Retinal pigment epithelial cell (primary cell): ENCODE measurements at places on chromosomes 16 and 17.

- no peak for DNase-seq
Measured at GRCh38 chr16:90031186-90031930, 12.1 kb upstream of the DBNDD1 start.

GRCh38 chr17:624341-624860, 90.2 kb downstream of the VPS53 start:
- DNase-seq = no peak

DNA sequence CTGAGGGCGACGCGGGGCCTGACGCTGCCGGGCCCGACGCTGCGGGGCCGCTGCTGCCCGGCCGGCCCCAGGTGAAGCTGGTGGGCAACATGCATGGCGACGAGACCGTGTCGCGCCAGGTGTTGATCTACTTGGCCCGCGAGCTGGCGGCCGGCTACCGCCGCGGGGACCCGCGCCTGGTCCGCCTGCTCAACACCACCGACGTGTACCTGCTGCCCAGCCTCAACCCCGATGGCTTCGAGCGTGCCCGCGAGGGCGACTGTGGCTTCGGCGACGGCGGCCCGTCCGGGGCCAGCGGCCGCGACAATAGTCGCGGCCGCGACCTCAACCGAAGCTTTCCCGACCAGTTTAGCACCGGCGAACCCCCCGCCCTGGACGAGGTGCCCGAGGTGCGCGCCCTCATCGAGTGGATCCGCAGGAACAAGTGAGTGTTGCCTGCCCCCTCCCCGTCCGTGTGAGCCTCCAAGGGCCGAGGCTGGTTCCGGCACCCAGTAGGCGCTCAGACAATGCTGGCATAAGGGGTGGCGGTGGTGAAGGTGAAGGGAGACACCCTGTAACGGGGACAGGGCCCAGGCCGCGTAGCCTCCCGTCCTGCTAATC, 676 bp downstream of the CPD start:
- DNase-seq = no peak

DNA sequence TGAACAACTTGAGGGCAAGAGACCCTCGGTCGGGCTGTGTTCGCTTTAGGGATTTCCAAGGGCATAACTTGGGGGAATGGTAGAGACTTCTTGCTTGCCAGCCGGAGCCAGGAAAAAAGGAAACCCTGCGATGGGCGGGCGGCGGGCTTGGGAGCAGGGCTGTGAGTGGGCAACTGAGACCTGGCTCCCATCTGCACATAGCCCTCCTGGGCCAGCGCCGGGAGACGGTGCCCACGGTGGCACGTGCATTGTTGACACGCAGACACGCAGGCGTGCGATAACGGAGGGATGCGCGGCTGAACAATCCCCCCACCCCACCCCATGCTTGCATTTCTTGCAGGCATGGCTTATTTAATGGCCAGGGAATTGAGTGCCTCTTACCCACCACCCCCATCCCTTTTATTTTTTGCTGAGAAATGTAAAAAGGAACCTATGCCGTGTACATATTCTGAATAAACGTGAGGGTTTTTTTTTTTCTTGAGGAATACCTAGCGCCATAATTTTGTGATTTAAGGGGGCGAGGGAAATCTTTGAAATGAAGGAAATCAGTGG, 17.1 kb upstream of the ZFHX3 start:
- no peak for DNase-seq

DNA sequence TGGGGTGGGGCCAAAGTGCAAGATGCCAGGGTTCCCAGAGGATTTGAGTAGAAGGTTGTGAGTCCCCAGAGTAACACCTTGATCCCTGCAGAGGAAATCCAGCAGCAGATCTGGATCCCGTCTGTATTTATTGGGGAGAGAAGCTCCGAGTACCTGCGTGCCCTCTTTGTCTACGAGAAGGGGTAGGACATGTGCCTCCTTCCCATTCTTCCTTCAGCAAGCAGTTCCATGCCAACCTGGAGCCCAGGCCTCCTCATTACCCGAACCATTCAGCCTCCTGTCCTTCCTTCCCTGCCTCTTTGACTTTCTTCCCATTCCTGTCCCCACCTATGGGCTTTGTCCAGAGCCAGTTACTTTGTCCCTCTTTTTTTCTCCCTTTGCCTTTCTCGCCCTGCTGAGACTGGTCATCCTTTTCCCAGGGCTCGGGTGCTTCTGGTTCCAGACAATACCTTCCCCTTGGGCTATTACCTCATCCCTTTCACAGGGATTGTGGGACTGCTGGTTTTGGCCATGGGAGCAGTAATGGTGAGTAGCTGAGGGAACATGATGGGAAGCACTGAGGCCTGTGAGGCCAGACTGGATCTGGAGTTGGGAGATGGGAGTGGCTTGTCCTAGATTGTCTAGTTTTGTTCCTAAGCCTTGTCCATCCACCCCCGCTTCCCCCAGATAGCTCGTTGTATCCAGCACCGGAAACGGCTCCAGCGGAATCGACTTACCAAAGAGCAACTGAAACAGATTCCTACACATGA, 2.9 kb downstream of the RNF167 start:
- no peak for DNase-seq
